A172 (cell line): ENCODE measurements at places on chromosomes 7 and 10.

DNA sequence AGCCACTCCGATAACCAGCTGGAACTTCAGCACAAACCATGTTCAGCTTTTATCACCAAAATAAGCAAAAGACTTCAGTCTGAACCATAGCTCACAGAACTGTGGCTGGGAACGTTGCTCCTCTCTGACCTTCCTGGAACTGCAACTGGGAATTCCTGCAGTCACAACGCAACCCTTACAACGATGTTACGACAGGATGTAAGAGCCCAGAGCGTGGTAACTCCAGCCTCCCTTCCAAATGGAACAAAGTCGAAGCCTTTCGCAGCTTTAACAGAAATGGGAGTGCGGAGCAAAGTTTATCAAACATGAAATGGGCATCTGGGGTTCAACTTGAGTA, 162.6 kb downstream of the ADAM12 start:
- no peak for DNase-seq

DNA sequence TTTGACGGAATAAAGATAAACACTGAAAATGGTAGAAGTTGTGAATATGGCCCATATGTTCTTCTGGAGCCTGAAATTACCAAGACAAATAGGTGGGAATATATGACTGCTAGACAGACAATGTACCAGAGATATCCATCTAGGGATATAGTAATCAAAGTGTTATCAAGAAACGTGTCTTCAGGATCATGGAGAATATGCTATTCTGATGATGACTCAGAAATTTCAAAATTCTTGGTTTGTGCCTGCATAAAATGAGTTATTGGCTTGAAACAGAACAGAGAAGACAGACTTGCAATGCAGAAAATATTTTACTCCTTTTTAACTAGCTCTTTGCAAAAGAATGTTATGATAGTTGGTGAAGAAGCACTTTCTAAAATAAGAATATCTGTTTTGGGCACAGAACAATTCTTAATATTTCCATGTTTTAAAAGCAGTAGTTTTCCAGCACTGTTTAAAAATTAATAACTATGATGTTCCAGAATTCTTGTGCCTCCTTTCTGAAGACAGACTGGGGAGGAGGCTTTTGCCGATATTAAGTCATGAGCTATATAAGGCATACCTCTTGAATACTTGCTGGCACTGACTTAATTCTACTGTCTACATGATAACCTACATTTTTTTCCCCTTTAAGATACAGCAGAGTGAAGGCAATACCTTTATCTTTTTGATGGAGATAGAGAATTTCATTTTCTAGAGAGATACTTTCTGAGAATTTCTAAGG, 34.4 kb upstream of the CABCOCO1 start:
- DNase-seq = no peak

GRCh38 chr10:116659049-116659670, 38.4 kb downstream of the PNLIPRP2 start:
- DNase-seq = no peak

GRCh38 chr10:22934726-22935125, 6.9 kb downstream of the ARMC3 start:
- DNase-seq = no peak

DNA sequence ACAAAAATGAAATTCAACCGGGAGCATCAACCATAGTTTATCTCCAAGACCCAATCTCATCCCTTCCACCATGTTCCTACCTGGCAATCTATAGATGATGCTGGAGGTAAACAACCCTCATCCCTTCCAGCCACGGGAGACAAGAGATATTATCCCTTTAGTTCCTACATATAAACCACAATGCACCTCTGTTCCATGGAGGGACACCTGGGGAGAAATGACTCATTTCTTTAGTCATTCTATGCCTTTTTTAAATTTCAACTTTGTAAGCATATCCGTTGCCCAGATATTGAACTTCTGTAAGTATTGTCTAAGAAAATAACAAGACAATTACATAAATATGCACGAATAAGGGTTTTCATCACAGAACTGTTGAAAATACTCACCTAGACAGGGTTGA, 15.5 kb upstream of the SFMBT2 start:
- no peak for DNase-seq

DNA sequence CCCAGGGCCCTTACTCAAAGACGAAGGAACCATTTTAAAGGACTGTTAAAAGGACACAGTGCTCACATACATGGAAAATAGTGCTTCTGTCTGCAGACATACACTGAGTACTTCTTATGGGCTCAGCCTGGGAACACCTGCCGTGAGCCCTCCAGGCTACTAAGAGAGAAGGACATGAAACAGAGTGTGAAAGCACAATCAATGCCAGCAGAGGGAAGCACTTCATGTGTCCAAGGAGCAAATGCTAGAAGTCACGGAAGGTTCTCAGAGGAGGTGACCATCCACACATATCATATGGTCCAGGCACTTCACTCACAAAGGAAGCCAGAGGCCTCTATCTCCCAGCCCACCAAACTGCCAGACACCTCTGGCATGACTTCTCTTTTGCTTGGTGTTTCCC, 15.5 kb downstream of the ELMO1 start:
- DNase-seq = peak; percentile 27

DNA sequence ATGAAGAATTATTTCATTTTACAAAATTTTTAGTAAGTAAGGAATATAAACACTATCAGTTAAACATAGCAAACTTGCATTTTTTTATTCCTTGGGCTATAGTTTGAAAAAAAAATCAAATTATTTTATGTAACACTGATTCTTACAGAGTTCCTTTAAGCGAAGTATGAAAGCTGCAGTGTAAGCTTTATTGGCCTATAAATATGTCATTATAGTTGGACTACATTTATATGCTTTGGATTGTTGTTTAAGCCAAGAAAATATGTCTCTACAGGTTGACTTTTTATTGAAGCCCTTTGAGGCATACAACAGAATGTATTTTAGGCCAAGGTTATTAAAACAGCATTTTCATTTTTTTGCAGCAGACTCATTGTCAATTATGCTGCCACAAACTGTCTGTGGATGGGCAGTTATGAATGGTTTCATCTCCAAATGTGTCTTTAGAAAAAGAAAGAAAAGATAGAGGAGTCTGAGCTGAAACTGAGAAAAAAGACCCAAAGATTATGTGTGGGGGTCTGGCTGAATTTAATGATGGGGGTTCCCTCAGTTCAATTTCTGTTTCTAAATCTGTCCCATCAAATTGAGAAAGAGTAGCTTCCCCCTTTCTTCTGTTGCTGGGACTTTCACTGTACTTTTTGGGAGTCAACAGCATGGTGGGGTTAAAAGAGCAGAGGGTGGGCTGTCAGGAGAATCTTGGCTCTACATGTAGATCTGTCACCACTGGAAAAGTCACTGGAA, 43.1 kb downstream of the ARID5B start:
- DNase-seq = no peak

DNA sequence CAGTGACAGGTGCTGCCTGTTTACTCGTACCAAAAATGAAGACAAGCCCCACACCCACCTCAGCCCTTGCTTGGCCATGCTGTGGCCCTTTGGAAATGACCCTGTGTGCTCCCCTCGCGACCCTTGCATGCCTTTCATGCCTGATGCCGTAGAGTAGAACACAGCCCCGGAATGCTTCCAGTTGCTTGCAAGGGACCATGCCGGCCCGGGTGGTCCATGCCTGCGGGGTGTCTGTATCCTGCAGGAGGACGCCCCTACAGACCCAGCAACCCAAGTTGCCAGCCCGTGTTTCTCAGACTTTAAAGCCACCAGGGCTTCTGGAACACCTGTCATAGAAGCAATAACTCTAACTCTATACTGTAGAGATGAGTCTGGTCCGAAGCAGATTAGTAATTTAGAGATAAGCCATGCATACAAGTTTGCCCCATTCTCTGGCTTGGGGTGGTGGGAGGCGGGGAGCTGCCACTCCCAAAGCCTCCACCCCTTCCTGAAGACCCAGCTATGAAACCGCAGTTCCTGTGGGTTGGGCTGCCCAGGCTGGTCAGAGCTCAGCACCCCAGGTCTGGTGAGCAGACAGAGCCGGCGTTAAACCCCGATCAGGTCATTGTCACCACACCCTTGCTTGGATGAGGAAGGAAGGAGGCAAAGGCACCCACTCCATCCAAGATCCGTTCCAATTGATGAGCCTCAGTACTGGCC, 143.5 kb downstream of the ADCY1 start:
- no peak for DNase-seq

DNA sequence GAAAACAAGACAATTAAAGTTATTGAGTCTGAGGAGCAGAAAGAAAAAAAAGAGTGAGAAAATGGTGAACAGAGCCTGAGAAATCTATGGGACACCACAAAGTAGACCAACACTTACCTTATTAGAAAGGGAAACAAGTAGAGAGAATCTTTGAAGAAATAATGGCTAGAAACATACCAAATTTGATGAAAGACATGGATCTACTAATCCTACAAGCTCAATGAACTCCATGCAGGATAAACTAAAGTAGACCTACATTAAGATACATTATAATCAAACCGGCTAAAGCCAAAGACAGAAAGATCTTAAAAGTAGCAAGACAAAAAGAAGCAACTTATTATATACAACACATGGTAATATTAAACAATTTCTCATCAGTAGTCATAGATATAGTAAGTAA, 782.3 kb upstream of the GHITM start:
- DNase-seq = no peak

DNA sequence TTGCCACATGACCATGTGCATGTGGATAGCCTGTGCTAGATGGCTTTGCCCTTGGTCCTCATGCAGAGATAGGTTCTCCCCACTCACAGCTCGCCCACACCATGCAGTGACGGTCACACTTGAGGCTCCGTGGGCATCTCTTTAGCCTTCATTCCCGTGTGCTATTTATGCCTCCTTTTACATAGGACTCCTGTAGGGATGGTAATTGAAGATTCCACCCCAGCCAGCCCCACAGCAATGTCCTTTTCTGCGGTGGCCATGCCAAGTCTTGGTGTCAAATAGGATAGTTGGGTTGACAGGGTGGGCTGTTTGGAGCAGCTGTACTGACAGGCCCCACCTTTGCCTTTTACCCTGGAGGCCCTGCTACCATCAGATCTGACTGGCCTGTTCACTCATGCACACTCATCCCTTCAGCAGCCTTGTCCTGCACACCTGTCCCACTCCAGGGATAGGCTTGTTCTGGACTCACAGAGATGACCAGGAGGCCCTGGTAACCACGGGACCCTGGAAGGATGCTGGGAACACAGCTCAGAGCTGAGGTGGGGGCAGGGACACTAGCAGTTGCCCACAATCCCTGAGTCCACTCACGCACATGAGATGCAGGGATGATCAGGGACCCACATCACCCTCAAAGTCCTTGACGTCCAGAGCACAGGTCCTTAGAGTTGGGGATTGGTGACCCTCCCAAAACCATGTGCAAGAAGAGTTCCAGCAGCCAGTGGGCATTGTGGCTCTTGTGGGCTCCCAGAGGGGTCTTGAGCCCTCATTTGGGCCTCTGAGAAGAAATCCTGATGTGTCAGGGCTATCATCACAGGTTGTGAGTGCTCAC, 71.2 kb downstream of the ADCY1 start:
- DNase-seq = no peak

- no peak for DNase-seq
Observed at GRCh38 chr10:21417172-21417712, 108.2 kb downstream of the SKIDA1 start.

GRCh38 chr7:96135241-96135640, 186.7 kb downstream of the SLC25A13 start:
- DNase-seq = no peak

DNA sequence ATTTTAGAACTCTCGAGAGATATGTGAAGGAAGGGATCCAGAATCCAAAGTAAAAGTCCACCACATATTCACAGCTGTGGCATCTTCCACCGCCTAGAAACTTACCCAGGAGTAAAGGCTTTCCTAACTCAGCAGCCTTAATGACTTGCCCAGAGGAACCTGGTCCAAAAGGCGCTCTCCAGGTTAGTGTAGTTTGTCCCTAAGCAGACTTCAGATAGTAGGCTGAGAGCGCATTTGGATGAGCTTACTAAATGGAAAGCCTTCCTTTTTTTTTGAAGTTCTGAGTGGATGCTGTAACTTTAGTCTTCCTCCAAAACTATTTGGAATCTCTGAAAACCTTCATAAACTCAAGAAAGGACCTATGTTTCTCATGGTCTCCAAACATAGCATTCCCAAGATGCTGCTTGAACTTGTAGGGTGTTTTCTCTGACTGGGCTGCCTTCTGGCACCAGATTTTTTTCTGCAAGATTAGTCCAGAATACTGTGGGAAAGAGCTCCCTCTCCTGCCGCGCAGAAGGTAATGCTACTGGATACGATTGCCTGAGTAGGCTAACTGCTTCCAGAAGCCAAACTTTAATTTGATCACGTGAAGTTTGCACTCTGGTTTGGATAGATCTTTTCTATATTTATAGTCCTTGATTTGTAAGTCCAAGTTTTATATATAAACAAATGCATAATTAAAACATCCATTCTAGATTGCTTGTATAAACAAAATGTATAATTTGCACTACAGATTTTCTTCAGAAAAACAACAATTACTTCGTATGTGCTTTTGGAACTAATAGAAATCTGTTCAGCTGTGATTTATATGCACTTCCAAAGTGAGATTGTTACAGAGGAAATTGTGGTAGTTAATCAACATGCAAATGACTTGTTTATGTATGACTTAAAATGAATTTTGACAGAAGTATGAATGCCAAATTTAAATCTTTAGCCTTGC, 19.6 kb upstream of the GPR37 start:
- DNase-seq = peak; percentile 49

GRCh38 chr10:80266513-80266863, 23.0 kb downstream of the MAT1A start:
- no peak for DNase-seq

DNA sequence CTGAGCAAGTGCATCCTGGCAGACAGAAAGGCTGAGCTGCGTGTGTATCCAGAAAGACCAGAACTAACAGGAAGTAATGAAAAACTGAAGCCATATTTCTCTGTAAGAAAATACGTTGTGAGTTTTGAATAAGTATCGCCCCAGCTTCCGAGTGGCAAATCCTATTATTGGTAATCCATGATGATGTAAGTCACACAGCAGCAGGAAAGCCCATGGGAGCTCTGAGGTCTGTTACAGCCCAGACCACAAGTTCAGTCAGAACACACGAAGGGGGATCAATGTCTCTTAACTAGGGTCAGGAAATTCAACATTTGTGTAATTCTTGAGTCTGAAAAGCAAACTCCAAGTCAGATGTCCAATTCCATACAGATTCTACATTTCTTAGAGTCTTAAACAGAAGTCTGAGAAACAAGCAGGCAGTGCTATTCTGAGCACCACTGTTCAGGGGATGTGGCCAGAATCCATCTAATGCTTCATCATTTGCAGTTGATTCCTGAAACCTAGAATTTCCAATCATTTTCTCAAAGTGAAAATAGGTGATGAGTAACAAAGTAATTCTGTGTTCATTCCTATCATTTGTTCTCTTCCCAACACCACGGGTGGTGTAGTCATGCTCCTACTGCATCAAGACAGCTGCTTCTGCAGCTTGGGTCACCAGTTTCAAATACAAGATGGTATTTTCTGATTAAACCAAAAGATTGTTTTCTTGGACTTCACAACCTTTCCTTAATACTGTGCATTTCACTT, at the start of gene LRIT2:
Gene LRIT2 (minus strand): TSS at position 118 of the 747 bp plus-strand sequence. CDS start 24 bp downstream, at position 94.
- DNase-seq = no peak

DNA sequence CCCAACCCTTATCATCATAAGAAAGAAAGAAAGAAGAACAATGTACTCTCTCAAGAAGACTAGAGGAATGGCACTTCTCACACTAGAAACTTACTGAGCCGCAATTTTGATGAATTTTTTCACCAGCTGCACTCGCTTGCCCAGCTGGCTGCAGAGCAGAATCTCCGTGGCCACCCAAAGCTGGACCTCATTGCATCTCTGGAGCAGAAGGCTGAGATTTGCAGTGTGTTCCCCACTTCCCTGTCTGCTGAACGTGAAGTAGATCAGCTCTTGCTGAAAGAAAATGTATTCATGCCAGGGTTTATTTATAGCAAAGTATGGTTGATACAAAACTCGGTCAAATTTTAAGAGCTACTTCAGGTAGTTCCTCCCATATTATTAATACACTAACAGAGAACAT, 199.3 kb upstream of the CDCA7L start:
- no peak for DNase-seq
